ENCODE measurements at places on chromosomes 11 and 22.

DNA sequence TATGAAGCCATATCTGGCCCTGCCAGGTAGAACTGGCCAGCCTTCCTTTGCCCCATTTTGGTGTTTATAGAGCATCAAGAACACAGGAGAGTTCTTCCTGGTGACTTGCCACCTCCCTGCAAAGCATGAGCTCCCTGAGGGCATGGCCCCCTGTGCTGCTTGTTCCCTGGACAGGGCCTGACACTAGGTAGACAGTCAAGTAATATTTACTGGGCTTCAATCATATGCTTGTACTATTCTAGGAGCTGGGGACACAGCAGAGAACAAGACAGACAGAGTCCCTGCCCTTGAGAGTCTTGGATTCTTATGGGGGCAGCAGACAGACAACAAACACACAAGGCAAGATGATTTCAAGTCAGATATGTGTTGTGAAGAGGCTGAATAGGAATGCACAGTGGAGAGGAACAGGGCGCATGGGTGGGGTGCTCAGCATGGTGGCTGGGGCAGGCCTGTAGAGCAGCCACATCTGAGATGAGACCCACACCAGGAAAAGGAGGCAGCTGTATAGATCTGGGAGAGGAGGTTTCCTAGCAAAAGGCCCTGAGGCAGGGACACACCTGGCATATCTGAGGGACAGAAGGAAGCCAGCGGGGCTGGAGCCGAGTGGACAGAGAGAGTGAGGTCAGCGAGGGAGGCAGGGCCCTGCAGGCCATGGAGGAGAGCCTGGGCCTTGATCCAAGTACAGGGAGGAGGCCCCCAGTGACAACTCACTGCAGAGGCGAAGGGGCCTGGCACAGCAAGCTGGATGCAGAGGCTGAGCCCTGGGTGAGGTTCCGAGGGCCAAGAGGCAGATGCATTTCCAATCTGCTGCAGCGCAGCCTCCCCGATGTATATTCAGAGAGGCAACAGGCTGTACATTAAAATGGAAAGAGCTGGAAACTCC, 10.2 kb upstream of the CBX6 start:
- H3K4me3 ChIP-seq, result no peak overlapping the region
- no peaks in the 10 kb centered on the region for H3K36me3 ChIP-seq
- H3K27me3 ChIP-seq, result no peaks in the 10 kb centered on the region
- H3K4me1 ChIP-seq, result peaks cover 2% of the 10 kb centered on the region
- no peak overlapping the region for H3K27ac ChIP-seq
- no peak for DNase-seq

DNA sequence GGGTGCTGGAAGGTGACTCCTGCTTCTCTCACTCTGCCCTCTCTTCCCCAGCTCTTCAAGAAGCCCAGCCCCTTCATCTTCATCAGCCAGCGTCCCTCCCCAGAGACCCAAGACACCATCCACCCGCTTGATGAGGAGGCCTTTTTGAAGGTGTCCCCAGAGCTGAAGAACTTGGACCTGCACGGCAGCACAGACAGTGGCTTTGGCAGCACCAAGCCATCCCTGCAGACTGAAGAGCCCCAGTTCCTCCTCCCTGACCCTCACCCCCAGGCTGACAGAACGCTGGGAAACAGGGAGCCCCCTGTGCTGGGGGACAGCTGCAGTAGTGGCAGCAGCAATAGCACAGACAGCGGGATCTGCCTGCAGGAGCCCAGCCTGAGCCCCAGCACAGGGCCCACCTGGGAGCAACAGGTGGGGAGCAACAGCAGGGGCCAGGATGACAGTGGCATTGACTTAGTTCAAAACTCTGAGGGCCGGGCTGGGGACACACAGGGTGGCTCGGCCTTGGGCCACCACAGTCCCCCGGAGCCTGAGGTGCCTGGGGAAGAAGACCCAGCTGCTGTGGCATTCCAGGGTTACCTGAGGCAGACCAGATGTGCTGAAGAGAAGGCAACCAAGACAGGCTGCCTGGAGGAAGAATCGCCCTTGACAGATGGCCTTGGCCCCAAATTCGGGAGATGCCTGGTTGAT, 12.6 kb downstream of the IL10RA start:
- no peaks in the 10 kb centered on the region for H3K4me1 ChIP-seq
- no peaks in the 10 kb centered on the region for H3K27me3 ChIP-seq
- no peak overlapping the region for H3K4me3 ChIP-seq
- H3K36me3 ChIP-seq, result no peaks in the 10 kb centered on the region
- H3K27ac ChIP-seq, result no peak overlapping the region

- H3K4me1 ChIP-seq, result no peaks in the 10 kb centered on the region
- no peak for DNase-seq
These were observed 44.2 kb downstream of the TRIM66 start for GRCh38 chr11:8638300-8638699.

DNA sequence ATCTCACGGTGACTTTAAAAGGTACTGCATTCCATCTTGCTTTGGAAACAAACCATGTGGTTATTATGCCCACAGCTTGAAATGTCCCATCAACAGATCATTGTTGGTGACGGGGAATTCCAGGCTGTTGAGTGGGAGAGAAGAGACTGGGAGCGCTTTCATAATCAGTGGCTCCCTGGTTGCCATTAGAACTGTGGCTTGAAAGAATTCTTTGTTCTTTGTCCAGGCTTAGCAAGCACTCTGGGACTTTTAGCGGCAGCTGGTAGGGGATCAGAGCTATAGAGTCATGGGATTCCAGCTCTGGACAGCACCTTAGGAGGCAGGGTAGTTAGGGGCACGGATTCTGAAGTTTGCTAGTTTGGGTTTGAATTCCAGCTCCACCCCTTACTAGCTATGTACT, 22.0 kb downstream of the MMP20 start:
- no peaks in the 10 kb centered on the region for H3K36me3 ChIP-seq
- H3K4me1 ChIP-seq, result peaks cover 72% of the 10 kb centered on the region
- H3K27me3 ChIP-seq, result no peaks in the 10 kb centered on the region
- DNase-seq, result peak; percentile 92
- no peak overlapping the region for H3K4me3 ChIP-seq

GRCh38 chr11:92272651-92273050, 48.0 kb downstream of the FAT3 start:
- H3K4me3 ChIP-seq, result no peak overlapping the region
- no peaks in the 10 kb centered on the region for H3K36me3 ChIP-seq
- H3K27me3 ChIP-seq, result no peaks in the 10 kb centered on the region
- no peak overlapping the region for H3K27ac ChIP-seq
- H3K4me1 ChIP-seq, result no peaks in the 10 kb centered on the region

DNA sequence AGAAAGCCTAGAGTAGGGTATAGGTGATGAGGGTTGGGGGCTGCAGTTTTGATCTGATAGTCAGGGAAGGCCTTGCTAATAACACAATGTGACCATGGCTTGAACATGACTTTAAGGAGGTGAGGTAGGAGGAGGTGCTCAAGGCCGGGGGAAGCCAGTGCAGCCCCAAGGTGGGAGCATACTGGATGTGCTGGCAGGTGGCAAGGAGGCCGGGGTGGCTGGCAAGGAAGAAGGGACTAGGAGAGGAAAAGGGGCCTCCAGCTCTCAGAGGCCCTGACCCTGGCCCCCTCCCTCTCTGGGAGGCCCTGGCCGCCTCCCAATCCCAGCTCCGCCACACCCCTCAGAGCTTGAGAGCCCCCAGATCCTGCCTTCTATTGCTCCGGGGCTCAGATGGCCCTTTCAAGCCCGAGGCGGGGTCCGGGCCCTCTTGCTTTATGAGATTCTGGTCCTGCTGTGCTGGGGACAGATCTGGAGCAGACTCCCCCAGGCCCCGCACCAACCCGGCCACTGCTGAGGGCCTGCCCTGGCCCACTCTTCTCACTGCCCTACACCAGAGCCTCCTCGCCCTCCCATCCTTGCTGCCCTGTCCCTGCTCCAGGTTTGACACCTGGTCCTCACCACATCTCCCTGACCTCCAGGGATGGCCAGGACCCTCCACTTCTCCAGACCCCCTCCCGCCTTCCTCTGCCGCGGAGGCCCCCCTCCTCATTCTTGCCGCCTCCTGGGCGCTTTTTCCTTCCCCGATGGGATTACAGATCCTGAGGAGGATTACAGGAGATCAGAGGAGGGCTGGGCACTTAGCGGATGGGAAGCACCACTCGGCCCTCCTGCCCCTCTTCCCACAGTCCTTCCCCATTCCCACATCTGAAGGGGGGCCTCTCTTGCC, 1.8 kb downstream of the PITPNM1 start:
- DNase-seq, result no peak
- peaks cover 28% of the 10 kb centered on the region for H3K4me1 ChIP-seq
- no peaks in the 10 kb centered on the region for H3K27me3 ChIP-seq
- peak overlapping the region; percentile 93 for H3K27ac ChIP-seq

DNA sequence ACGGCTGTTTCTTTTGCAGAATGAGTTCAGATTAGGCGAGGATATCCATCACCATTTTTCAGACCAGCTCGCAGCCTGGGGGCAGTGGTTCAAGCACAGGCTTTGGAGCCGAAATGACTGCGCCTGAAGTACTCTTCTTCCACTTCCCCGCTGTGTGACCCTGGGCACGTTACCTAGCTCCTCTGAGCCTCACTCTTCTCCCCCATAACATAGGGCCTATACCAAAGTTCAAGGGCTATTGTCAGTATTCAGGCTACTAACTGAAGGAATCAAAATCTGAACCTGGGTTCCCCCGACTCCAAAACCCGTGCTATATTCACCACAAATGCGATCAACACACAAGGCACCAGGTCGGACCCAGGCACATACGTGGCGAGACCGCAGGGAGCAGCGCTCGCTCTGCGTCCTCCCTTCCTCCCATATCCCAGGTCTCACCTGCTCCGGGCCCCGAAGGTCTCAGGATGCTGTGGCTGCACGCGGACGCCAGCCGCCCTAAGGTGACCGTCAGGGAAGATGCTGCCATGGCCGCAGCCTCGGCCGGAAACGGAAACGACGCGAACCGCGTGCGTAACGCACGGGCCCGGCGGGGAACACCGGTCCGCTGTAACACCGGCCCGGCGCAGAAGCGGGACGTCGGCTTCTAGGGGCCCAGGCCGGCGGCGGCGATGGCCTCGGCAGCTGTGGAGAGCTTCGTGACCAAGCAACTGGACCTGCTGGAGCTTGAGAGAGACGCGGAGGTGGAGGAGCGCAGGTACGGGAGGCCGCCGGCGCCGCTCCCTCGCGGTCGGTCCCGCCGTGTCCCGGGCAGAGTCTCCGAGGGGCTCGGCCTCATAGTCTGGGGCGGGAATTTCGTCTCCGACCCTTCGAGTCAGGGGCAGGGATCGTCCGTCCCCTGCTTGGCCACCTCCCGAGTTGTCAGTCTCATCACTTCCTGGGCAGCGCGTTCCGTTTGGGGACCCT, at the start of the genes IGHMBP2 and MRPL21:
Gene IGHMBP2, plus strand, starts transcription at position 604 of the 960 bp plus-strand sequence. Its CDS starts 62 bp downstream, at position 666.
Gene MRPL21, minus strand, starts transcription at position 545 of the 960 bp plus-strand sequence. Its CDS starts 22 bp downstream, at position 523.
- H3K27me3 ChIP-seq, result no peaks in the 10 kb centered on the region
- H3K36me3 ChIP-seq, result peaks cover 26% of the 10 kb centered on the region
- peaks cover 13% of the 10 kb centered on the region for H3K4me1 ChIP-seq
- peak; percentile 70 for DNase-seq

GRCh38 chr22:44837481-44837880, 85.1 kb downstream of the ARHGAP8 start:
- no peak for DNase-seq
- no peaks in the 10 kb centered on the region for H3K27me3 ChIP-seq
- no peak overlapping the region for H3K4me3 ChIP-seq
- no peak overlapping the region for H3K27ac ChIP-seq

DNA sequence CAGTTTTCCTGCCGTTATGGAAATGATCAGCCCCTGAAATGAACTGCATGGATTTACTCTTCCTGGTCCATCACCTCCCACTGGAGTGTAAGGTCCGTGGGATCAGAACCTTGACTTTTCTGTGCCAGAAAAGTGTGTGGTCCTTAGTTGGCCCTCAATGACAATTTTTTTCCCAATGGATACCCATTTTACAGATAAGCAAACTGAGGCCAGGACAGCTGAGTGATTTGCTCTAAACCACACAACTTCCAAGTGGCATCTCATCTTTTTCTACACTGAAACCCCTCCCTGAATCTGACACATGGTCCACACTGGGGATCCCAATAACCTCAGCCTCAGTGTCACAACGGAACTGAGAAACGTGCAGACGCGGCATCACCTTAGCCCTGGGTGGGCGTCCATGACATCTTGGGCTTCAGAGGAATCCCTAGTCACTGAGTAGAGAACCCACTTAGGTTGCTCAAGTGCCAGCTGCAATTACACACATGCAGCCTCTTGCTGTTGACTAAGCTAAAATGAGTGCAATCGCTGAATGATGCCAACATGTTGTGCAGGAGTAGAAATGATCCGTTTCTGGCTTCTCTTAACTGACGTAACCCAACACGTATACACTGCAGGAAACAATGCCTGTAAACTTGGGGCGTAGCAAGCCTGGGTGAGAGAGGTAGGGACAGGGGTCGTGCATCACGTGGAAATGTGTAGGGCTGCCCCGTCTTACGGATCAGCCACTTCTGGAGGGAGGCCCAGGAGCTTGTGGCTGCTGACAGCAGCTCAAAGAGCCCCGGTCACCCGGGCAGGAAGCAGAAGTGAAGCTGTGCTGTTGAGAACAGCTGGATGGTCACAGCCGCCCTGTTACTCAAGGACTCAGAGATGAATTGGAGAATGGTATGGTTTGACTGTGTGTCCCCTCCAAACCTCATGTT, 136.3 kb downstream of the SHANK2 start:
- H3K36me3 ChIP-seq, result no peaks in the 10 kb centered on the region
- no peaks in the 10 kb centered on the region for H3K4me1 ChIP-seq
- DNase-seq, result no peak
- H3K4me3 ChIP-seq, result no peak overlapping the region
- no peaks in the 10 kb centered on the region for H3K27me3 ChIP-seq

- H3K27ac ChIP-seq, result no peak overlapping the region
- H3K4me1 ChIP-seq, result no peaks in the 10 kb centered on the region
- no peaks in the 10 kb centered on the region for H3K36me3 ChIP-seq
- no peak overlapping the region for H3K4me3 ChIP-seq
These were observed 2352.8 kb upstream of the RAG2 start for GRCh38 chr11:38950867-38951266.

DNA sequence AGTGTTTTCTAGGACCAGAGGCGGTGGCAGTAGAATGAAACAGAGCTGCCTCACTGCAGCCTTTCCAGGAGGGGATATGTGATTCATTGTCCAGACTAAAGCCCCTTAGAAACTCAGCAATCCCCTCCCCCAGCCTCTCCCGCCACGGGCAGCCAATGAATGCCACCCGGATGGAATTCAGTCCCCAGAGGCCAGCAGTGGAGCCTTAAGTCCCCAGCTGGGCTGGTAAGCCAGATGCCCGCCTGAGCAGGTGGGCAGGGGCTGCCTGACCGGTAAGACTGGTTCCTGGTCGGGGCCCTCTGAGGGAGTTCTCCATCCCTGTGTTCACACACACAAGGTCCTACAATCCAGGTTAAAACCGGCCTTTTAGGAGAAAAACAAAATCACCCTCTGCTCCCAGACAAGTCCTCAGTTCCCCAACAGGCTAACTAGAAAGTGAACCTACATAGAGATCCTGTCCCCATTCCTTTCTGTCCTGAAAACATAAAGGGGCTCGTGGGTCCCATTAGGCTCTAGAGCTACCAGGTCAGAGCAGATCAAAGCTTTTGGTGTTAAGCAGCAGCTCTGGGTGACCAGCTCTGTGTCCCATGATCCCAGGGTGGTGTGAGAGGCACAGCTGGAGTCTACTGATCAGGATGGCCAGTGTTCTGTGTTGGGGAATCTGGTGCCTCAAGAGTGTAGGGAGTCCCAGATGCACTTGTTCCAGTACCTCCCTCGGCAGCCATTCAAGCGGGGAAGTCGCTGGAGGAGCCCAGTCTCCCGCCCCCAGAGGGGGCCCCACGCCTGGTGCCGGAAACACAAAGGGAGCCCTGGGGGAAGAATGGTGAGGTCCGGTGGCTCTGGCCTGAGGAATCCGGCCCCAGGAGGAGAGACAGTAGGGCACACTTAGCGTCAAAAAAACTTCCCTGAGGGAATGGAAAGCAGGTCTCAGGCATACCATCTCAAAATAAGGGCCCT, 2.6 kb downstream of the PATZ1 start:
- H3K4me1 ChIP-seq, result peaks cover 47% of the 10 kb centered on the region
- H3K27ac ChIP-seq, result peak overlapping the region; percentile 80
- H3K36me3 ChIP-seq, result peaks cover 4% of the 10 kb centered on the region
- no peaks in the 10 kb centered on the region for H3K27me3 ChIP-seq
